Chondrocyte (in vitro differentiated cells): ENCODE measurements at places on chromosomes 6 and 20. TPM values are rescaled to one million over a fixed set of nuclear protein-coding genes. Genes with fewer than 3 reads are reported as not detected.

DNA sequence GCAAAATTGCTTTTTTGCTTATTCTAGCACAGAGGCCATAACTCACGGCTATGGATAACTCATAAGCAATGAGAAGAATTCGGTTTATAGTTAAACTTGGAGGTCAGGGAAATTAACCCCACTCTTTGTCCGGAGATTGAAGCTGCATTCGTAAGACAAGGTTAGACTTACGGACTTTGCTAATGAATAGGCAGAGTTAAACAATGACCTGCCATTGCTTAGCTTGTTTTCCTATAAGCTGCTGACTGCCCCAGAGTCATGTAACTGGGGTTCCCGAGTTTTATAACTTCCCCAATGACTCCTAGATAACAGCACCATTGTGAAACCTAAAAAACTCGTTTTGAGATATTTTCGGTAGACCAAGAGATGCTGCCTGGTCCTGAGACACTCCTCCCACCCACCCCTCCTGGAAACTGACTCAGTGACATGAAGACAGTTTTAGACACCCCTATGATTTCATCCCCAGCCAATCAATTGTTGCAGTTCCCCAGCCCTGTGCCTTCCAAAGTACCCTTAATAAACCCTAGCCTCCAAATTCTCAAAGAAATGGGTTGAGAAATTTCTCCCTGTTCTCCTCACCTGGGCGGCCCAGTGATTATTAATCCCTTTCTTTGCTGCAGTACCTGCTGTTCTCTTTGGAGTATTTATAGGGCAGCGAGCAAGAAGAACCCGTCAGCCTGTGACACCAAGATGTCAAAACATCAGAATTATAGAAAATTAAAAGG, 33.1 kb upstream of the MCUR1 start:
- no peak overlapping the region for H3K27ac ChIP-seq
- no peaks in the 10 kb centered on the region for H3K36me3 ChIP-seq
- no peak overlapping the region for H3K4me3 ChIP-seq
- DNase-seq, result no peak
- peaks cover 4% of the 10 kb centered on the region for H3K27me3 ChIP-seq
- peaks cover 7% of the 10 kb centered on the region for H3K4me1 ChIP-seq

GRCh38 chr6:142306736-142307135, 4.9 kb downstream of the ADGRG6 start:
- peaks cover 2% of the 10 kb centered on the region for H3K27me3 ChIP-seq
- H3K4me3 ChIP-seq, result no peak overlapping the region
- H3K27ac ChIP-seq, result no peak overlapping the region

The TDRD6 gene
- 0.07 to 0.29 TPM (median 0.13 TPM) in 3 replicates for total RNA-seq

GRCh38 chr6:157273756-157274470, 49.4 kb downstream of the TMEM242 start:
- peaks cover 18% of the 10 kb centered on the region for H3K4me1 ChIP-seq
- H3K36me3 ChIP-seq, result no peaks in the 10 kb centered on the region
- H3K27me3 ChIP-seq, result no peaks in the 10 kb centered on the region
- DNase-seq, result peak; percentile 87

- no peak for DNase-seq
- no peak overlapping the region for H3K27ac ChIP-seq
- no peak overlapping the region for H3K4me3 ChIP-seq
- H3K4me1 ChIP-seq, result peaks cover 11% of the 10 kb centered on the region
- H3K36me3 ChIP-seq, result peaks cover 20% of the 10 kb centered on the region
Observed at GRCh38 chr6:168015009-168015408, 17.5 kb downstream of the KIF25 start.

The FOXC1 gene
- total RNA-seq, result 84.2 to 125 TPM (median 84.4 TPM) in 3 replicates

The CYP39A1 gene
- total RNA-seq, result 0.31 to 0.62 TPM in 2 of 3 replicates, not detected in the other

GRCh38 chr6:47405273-47405672, 72.3 kb upstream of the CD2AP start:
- no peak overlapping the region for H3K27ac ChIP-seq
- H3K27me3 ChIP-seq, result no peaks in the 10 kb centered on the region
- H3K4me3 ChIP-seq, result no peak overlapping the region
- H3K36me3 ChIP-seq, result no peaks in the 10 kb centered on the region
- no peak for DNase-seq

The MATN4 gene
- 0.10 to 0.26 TPM in 2 of 3 replicates, not detected in the other for total RNA-seq

GRCh38 chr6:136070815-136071214, 179.3 kb downstream of the MTFR2 start:
- peaks cover 14% of the 10 kb centered on the region for H3K4me1 ChIP-seq
- no peak for DNase-seq
- H3K36me3 ChIP-seq, result no peaks in the 10 kb centered on the region
- no peak overlapping the region for H3K27ac ChIP-seq
- H3K4me3 ChIP-seq, result no peak overlapping the region

GRCh38 chr6:25296217-25296905, 17.2 kb downstream of the CARMIL1 start:
- DNase-seq, result no peak
- H3K4me1 ChIP-seq, result peaks cover 44% of the 10 kb centered on the region
- H3K27me3 ChIP-seq, result no peaks in the 10 kb centered on the region
- no peak overlapping the region for H3K4me3 ChIP-seq
- peak overlapping the region; percentile 88 for H3K27ac ChIP-seq

DNA sequence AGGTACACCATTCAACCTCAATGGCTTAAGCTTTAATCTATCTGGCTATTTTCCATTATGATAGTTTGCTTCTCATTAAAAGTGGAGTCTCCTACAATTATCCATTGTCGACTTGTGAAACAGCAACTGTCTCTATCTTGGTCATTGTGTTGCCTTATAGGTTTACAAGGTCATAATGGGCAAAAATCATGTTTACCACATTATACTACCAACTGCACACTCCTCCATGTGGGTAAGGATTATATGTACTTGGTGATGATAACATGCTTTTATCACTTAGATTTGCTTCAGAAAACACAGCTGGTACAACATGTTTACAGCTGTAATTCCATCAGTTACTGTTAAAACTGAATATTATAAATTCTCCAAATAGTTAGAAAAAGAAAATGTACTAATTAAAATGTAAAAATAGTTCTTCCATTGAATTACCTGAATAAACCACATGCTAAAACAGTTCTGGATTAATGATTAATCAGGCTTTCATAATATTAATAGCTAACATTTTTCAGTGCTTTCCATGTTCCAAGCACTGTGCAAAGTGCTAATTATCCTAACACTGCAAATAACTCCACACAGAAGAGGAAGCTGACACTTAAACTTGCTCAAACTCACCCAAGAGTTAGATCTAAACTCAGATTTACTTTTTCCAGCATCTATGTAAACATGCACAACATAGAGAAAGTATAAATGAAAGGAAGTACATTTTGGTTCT, 96.7 kb downstream of the OGFRL1 start:
- H3K36me3 ChIP-seq, result no peaks in the 10 kb centered on the region
- no peaks in the 10 kb centered on the region for H3K27me3 ChIP-seq
- peaks cover 28% of the 10 kb centered on the region for H3K4me1 ChIP-seq
- H3K4me3 ChIP-seq, result no peak overlapping the region
- no peak for DNase-seq

DNA sequence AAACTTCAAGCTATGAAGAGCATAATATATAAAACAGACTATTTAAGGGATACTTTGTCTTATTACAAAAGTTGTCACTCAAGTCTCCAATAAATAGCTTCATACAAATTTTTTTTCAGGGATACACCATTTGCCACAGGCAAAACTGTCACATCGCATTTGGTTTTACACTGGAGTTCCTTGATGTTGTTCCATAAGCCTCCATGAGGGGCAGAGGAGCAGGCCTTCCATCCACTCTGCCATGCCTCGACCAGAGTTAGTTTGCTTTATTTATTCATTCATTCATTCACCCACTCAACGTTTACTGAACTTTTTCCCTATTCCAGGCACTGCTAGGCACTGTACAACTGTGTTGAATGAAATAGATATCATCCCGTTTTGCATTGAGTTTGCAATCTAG, 246.6 kb downstream of the PHF3 start:
- H3K4me1 ChIP-seq, result no peaks in the 10 kb centered on the region
- H3K27me3 ChIP-seq, result no peaks in the 10 kb centered on the region
- no peaks in the 10 kb centered on the region for H3K36me3 ChIP-seq
- H3K4me3 ChIP-seq, result no peak overlapping the region

DNA sequence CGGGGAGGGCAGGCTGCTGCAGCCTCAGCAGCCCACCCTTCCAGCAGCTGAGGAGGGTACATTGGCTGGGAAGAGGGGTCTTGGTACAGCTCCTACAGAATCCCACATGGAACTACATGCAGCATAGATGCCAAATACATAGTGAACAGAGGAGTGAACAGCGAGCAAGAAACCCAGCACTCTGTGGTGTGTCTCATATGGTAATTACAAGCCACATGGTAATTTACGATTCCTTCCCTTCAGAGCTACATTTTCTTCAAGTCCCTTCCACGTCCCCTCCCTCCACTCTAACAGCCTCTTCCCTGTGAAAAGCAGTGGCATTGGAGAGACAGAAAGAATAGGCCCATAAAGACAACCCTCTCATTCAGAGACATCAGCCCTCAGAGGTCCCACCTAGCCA, 167.7 kb downstream of the SYNDIG1 start:
- no peak for DNase-seq
- H3K27me3 ChIP-seq, result no peaks in the 10 kb centered on the region
- peaks cover 17% of the 10 kb centered on the region for H3K4me1 ChIP-seq
- H3K27ac ChIP-seq, result no peak overlapping the region
- H3K36me3 ChIP-seq, result no peaks in the 10 kb centered on the region

The SLC22A2 gene
- not detected in 3 replicates for total RNA-seq

GRCh38 chr6:87333591-87334181, 4.6 kb upstream of the GJB7 start:
- no peak overlapping the region for H3K27ac ChIP-seq
- DNase-seq, result no peak
- H3K4me3 ChIP-seq, result no peak overlapping the region
- peaks cover 2% of the 10 kb centered on the region for H3K36me3 ChIP-seq

The GDAP1L1 gene
- not detected in 3 replicates for total RNA-seq

The LAMP5 gene
- 2.5 to 2.9 TPM (median 2.6 TPM) in 3 replicates for total RNA-seq

The ZNF334 gene
- 4.7 to 6.6 TPM (median 4.8 TPM) in 3 replicates for total RNA-seq

The KCNK5 gene
- not detected in 3 replicates for total RNA-seq

The CAGE1 gene
- not detected in 3 replicates for total RNA-seq

DNA sequence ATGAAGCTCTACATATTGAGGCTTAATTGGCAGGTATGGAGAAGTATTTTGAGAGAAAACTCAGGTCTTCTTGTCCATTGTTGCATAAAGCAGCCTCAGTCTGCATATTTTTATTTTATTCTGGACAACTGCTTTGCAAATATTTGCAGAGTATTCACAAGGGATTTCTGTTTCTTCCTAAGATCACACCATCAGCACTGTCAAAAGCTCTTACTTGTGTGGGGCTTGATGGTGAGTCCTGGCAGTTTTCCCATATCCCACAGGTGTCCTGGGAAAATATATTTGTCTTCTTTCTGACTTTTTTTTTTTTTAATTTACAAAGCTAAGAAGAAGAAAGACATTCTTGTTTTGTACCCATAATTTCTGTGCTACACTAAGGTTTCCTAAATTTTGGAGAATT, 16.9 kb upstream of the MLIP start:
- no peak overlapping the region for H3K4me3 ChIP-seq
- peaks cover 2% of the 10 kb centered on the region for H3K36me3 ChIP-seq
- no peak for DNase-seq

- H3K27me3 ChIP-seq, result no peaks in the 10 kb centered on the region
- peak overlapping the region; percentile 65 for H3K27ac ChIP-seq
- no peak for DNase-seq
Observed at GRCh38 chr6:72238900-72239299, 352.6 kb downstream of the RIMS1 start.

The SLC26A8 gene
- total RNA-seq, result 0.15 TPM in 1 of 3 replicates, not detected in the others

GRCh38 chr20:50575865-50576720, 65.9 kb downstream of the PTPN1 start:
- H3K27me3 ChIP-seq, result no peaks in the 10 kb centered on the region
- no peak for DNase-seq
- H3K27ac ChIP-seq, result no peak overlapping the region
- peaks cover 30% of the 10 kb centered on the region for H3K36me3 ChIP-seq

- no peak overlapping the region for H3K4me3 ChIP-seq
- peaks cover 54% of the 10 kb centered on the region for H3K4me1 ChIP-seq
- peak overlapping the region; percentile 84 for H3K27ac ChIP-seq
- H3K36me3 ChIP-seq, result no peaks in the 10 kb centered on the region
- H3K27me3 ChIP-seq, result no peaks in the 10 kb centered on the region
Observed at GRCh38 chr6:111478749-111479148, 4.3 kb downstream of the REV3L start.

DNA sequence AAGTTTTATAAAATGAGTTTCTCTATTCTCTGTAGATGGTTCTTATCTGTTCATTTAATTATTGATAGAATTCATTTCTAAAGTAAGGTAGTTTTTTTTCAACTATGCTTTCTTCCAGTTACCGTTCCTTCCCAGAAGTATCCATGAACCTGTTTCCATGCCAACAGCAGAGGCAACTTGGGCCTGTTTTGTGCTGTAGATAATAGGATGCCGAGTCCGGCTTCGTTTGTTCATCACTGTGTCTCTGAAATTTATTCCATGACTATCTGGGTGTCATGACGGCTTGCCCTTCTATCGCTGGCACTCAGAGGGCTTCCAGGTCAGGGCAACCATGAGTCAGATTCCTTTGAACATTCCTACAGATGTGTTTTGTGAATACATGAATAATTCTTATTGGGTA, 190.4 kb downstream of the SYNDIG1 start:
- H3K27ac ChIP-seq, result no peak overlapping the region
- no peak overlapping the region for H3K4me3 ChIP-seq
- H3K27me3 ChIP-seq, result no peaks in the 10 kb centered on the region
- DNase-seq, result no peak
- H3K4me1 ChIP-seq, result peaks cover 41% of the 10 kb centered on the region
- no peaks in the 10 kb centered on the region for H3K36me3 ChIP-seq

DNA sequence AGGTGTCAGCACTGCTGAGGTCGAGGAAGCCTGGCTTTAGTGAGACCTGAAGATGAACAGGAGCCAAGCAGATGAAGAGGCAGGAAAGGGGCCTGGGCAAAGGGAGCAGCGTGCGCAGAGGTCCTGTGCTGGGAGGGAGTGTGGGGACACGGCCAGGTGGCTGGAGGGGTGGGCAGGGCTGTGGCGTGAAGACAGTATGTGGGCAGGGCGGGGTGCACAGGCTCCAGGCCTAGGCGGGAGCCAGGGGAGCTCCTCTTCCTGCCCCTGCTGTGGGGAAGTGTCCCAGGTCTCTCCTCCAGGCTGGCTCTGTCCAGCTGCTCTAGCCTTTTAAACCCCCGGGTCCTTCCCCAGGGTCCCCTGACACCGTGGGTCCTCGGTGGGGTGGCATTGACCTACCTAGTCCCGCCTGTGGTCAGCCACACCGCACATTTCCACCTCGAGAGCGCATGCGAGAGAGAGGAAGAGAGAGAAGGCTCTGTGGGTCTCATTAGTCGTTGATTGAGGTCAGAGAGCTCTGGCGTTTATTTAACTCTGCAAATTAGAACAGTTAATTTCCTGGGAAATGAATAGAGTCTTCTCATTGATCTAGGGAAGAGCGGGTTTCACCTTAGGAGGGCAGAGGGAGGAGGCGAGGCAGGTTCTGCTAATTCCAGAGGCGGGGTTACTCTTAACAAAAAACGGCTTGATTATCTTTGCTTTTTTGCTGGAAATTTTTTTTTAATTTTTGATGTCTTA, 68.8 kb downstream of the CDH4 start:
- H3K27ac ChIP-seq, result peak overlapping the region; percentile 49
- H3K36me3 ChIP-seq, result no peaks in the 10 kb centered on the region
- no peaks in the 10 kb centered on the region for H3K4me1 ChIP-seq
- DNase-seq, result no peak

The COL19A1 gene
- 0.22 to 2.0 TPM (median 2.0 TPM) in 3 replicates for total RNA-seq

The MEI4 gene
- not detected in 3 replicates for total RNA-seq
